ENCODE measurements at places on chromosomes 4 and X.
A peak's percentile ranks its signal among the peaks of the same experiment; 100 is the strongest.

GRCh38 chr4:5884796-5885195 is 8.1 kb downstream of the CRMP1 start:
- peak; percentile 14 for DNase-seq

DNA sequence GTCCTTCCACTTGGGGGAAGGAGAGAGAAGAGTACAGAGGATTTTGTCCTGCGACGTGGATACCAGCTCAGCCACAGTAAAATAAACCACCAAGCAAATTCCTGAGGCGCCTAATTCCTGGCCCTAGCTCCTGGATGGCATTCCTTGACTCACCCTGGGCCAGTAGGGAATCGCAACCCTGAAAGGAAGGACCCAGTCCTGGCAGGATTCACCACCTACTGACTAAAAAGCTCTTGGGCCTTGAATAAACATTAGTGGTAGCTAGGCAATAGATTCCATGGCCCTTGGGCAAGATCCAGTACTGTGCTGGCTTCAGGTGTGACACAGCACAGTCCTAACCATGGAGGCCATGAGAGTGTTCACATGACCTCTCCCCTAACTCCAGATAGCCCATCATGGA is 45.6 kb downstream of the GABRA3 start:
- DNase-seq = no peak

DNA sequence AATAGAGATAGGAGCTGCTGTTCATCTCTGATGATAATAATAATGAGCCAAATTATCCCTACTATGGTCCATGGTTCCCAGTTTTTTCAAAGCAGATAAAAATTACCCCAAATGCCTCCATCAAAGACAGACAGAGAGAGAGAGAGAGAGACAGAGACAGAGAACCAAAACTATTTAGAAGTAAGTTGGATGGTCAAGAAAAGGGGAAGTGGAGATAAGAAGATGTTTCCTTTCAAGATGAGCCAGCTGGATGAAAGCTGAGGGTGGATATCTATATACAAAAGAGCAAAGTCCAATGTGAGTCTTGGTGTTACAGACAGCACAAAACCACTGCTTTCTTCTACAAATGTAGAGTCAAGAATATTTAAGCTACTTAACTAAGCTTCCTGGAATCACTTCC is 173.9 kb downstream of the GRIA3 start:
- no peak for DNase-seq

- DNase-seq = no peak
These were observed 24.4 kb downstream of the TNIP3 start for GRCh38 chr4:121139533-121140222.

- DNase-seq = no peak
These were observed 3.6 kb upstream of the LEF1 start for GRCh38 chr4:108172231-108172752.

- no peak for DNase-seq
These were observed 16.3 kb downstream of the PJA1 start for GRCh38 chrX:69148946-69149345.

DNA sequence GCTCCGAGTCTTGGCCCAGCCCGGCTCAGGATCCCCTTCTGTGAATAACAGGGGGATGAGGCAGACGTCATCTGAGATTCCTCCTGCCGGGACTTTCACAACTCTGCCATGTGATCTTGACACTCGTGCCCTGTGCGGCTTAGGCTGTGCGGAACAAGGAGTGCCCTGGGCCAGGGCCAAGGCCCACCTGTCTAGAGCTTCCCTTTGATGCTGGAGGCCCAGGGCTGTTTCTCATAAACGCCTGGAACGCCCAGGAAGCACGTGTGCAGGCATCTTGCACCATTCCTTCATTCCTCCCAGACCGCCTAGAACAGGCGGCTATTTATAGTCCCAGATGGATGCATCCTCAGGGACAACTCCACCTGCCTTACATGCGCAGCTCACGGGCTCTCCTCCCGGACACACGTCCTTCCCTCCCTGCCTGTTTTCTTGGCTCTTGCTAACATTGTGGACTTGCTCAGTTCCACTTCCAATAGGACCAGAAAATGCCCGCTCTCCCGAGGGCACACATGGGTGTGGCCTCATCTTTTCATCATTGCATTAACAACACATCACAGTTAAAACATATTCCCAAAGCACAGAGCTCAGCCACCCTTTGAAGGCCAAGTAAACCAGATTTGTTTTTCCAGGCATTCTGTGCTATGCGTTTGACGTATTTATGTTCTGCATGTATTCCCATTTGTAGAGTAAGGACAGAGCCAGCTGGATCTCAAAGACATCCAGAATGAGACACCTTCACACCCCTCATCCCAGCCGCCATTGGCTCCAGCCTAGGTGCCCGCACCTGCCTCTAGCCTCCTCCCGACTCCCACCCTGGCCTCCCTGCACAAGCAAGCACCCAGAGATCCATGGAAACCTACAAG is 57.2 kb downstream of the ABLIM2 start:
- DNase-seq = no peak

GRCh38 chr4:164802301-164802901 is 48.5 kb downstream of the SMIM31 start:
- DNase-seq = no peak

DNA sequence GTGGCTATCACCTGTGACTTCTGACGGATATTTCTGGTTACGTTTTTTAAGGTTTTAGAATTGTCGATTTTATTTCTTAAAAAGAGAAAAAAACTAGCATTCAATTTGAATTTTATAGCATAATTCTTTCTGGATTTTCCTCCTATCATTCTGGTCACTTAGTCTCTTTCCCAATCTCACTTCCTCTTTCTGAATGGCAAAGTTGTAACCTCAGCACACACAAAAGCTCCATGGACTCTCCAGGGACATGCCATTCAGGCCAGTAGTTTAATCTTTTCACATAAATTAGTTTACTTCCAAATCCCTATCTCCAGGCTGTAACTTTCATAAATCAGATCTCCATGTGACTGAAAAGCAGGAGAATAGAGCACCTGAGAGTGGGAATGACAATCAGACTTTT is 110.7 kb downstream of the ARAP2 start:
- DNase-seq = no peak

GRCh38 chr4:80918004-80918403 is 112.5 kb upstream of the BMP3 start:
- DNase-seq = no peak

DNA sequence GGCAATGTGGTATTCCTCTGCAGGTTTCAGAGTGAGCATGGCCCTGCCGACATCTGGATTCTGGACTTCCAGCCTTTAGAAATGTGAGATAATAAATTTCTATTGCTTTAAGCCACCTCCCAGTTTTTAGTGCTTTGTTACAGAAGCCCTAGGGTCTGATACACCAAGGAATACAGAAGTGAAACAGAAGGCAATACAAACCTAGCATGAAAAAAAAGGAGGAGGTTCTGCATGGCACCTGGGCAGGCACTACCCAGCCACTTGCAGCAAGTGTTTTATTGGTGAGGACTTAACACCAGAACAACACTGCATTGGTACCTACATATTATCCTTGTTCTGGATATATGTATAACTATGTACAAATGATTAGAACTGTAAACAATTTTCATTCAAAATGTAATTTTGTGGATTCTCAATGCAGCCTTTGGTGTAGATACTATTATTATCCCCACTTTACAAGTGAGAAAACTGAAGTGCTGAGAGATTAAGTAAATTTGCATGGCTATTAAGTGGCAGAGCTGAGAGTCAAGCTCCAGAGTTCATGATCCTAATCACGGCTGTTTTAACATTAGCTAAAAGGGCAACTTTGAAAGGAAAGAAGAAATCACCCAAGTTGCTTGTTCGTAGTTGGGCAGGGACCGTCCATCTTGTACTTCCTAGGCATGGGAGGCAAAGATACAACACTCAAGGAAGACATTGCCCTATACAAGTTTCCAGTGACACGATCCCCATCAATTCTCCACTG is 71.8 kb downstream of the IL21 start:
- DNase-seq = no peak

GRCh38 chr4:181820553-181820952 is 422.6 kb upstream of the TENM3 start:
- DNase-seq = no peak

- peak; percentile 6 for DNase-seq
These were observed 54.2 kb downstream of the SUPT20HL2 start for GRCh38 chrX:24259544-24260240.

DNA sequence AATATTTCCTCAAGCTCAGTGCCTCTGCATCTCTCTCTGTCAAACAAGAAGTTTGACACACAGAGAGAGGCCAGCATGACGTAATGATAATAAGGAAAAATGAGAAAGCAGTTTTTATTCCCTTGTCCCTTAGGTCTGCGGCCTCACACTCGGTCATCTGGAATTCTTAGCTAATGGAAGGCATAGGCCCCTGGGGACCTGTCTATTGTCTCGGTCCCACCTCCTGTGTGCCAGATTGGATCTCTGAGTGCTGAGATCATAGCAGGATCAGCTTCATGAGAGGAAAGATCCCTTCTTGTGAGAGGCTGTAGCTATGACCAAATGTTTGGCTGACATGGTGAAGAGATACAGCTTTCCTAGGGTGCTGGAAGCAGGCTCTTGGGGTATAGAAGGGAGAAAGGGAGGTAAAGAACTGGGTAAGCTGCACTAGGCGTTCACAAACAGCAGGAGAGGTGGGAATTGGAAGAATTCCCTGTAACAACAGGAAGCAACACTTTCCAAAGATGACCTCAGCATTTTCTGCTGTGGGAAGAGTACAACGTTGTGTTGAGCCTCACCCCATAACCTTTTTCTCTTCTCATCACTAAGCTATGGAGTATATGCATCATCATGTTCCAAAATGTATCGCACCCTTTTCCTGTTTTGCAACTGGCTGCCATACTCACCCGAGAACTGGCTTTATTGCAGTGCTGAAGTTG is 20.2 kb downstream of the TMEM31 start:
- DNase-seq = no peak

DNA sequence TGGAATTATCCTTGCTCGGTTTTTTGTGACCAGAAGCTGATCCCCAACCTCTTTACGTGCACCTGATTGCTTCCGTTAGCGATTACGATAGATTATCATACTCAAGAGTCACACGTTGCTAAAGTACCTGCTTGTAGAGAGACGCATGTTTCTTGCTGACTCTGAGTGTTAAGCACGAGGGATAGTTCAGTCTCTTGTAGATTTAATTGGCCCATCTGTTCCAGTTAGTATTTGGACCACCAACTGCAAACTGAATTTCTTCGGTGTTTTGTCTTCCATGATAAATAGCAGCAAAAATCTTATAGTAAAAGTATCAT is 516 bp upstream of the COX18 start:
- DNase-seq = no peak

- DNase-seq = no peak
These were observed 63.5 kb upstream of the COL25A1 start for GRCh38 chr4:109365939-109366338.

GRCh38 chrX:151609222-151609621 is 45.7 kb downstream of the PASD1 start:
- no peak for DNase-seq

GRCh38 chrX:133980406-133980805 is 5.0 kb downstream of the GPC3 start:
- no peak for DNase-seq

GRCh38 chr4:3046623-3047022 is 27.7 kb downstream of the HTT-AS start:
- no peak for DNase-seq

DNA sequence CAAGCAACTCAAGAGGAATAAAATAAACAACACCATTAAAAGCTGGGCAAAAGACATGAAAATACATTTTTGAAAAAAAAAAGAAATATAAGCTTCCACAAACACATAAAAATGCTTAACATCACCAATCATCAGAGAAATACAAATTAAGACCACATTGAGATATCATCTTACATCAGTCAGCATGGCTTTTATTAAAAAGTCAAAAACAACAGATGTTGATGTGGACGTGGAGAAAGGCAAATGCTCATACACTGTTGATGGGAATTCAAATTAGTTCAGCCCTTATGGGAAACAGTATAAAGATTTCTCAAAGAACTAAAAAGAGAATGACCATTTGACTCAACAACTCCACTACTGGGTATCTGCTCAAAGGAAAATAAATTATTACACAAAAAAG is 59.6 kb downstream of the STK32B start:
- DNase-seq = no peak

DNA sequence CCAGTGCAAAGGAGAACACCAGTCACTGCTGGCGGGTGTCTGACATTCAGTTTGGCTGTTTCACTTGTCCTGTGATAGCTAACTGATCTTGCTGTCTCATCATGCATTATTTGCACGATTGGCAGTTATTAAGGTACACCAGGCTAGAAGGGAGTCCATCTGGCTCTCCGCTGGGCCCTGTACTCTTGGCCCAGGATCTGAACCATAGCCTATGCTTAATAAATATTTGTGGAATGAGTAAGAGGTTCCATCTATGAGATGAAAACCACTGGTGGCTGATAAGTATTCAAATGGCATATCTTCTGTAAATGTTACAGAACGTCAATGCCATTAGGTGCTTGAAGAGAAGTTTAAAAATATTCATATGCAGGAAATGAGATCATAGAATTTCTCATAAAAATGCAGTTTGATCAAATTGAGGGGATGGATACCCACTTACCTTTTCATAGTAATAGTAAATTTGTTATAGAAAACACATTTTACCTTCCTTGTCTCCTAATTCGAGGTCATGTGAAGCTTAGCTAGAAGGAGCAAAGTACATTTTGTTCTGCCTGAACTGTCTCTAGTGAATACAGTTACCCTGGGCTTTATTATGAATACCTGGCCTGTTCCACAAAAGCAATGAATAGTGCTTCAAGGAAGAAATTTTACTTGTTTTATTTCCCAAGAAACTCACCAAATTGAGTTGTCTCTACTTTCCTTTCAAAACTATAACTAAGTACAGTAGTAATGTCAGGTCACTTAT is 213.5 kb downstream of the CBR4 start:
- no peak for DNase-seq

- no peak for DNase-seq
These were observed 229.4 kb downstream of the LDB2 start for GRCh38 chr4:16669036-16669435.

DNA sequence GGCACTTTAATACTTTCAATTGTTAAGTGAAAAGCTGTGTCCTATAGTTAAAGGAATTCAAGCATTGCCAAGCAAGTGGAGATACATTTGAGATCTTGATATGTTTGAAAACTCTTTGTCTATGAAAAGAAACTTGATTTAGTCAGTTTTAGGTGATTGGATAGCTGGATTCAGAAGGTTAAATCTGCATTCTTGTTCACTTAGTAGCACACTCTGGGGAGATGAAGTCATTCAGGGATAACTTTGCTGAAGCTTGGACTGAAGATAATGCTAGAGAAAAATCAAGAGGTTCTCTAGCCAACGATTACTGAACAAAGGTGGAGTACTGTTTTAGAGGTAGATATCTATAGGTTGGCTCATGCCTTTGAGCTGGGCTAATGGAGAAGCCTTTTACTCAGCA is 90.6 kb downstream of the DCAF8L2 start:
- DNase-seq = no peak

Data from DMS79 treated with DMSO at 0.1 percent for 48 hours (cell line).